ENCODE measurements at places on chromosomes 11 and 22. TPM values are rescaled to one million over a fixed set of nuclear protein-coding genes. Genes with fewer than 3 reads are reported as not detected.

SLC15A3 gene
- total RNA-seq: 8.8 TPM

LARGE2 gene
- not detected for total RNA-seq

CD3D gene
- total RNA-seq: not detected

SLC16A8 gene
- total RNA-seq: not detected

PLEKHA7 gene
- total RNA-seq: 0.39 TPM

NPAS4 gene
- not detected for total RNA-seq

RTN4R gene
- total RNA-seq: 2.7 TPM

OR8D4 gene
- total RNA-seq: not detected

KRTAP5-8 gene
- total RNA-seq: not detected

OR51I1 gene
- total RNA-seq: not detected

GAS2 gene
- total RNA-seq: 0.88 TPM

SLC36A4 gene
- total RNA-seq: 13.1 TPM

MMP13 gene
- not detected for total RNA-seq

SCGB1C1 gene
- not detected for total RNA-seq

Measured in glomerular endothelial cell (primary cell).